NCI-H524 treated with DMSO at 0.1 percent for 48 hours (cell line): ENCODE measurements at places on chromosomes 5 and 9.

DNA sequence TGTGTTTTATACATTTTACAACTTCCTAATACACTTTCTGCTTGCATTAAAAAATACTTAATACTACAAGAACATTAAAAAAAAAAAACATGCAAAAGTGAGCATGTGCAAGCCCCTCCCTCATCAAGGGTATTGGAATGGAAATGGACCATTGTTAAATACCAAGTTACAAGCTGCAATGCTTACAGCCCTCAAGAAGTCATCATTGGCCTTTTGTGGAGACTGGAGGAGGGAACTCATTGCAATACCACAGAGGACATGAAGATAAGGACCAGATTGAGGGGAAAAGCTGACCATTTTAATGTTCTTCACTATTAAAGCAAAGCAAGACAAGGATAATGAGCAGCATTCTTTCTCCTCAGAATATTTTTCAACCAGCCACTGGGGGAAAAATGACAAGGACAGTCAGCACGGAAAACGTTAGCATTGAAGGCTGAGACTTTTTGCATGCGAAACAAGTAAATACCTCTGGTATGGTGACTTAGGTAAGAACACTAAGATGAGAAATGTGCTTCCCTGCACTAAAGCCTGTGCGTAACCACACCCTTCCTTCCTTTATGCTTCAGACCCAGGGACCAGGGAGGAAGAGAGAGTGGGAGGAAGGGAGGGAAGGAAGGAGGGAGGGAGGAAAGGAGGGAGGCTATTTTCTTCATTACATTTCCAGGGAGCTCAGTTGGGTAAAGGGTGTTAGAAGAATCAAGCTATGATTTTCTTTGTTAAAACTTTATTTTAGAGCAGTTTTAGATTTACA is 141.1 kb upstream of the RAPGEF1 start:
- no peak for DNase-seq

GRCh38 chr5:172585114-172585513 is 55.9 kb upstream of the NEURL1B start:
- no peak for DNase-seq

DNA sequence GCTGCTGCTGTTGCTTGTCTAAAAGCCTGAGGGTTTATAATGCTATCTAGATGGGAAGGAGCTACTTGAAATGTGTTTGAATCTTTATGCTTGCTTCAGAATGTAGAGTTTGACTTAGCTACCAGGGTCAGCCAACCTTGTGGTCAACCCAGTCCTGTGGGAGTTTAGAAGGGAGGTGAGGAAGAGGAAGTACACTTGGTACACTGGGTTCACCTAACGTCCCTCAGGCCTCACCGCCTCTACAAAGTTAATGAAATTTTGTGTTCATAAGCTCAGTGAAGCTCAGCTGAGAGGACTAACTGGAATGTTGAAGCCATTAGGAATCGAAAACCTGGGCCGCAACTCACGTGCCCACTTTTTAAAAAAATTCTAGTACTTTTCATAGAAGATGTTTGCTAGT is 10.7 kb downstream of the IQGAP2 start:
- DNase-seq, result no peak

DNA sequence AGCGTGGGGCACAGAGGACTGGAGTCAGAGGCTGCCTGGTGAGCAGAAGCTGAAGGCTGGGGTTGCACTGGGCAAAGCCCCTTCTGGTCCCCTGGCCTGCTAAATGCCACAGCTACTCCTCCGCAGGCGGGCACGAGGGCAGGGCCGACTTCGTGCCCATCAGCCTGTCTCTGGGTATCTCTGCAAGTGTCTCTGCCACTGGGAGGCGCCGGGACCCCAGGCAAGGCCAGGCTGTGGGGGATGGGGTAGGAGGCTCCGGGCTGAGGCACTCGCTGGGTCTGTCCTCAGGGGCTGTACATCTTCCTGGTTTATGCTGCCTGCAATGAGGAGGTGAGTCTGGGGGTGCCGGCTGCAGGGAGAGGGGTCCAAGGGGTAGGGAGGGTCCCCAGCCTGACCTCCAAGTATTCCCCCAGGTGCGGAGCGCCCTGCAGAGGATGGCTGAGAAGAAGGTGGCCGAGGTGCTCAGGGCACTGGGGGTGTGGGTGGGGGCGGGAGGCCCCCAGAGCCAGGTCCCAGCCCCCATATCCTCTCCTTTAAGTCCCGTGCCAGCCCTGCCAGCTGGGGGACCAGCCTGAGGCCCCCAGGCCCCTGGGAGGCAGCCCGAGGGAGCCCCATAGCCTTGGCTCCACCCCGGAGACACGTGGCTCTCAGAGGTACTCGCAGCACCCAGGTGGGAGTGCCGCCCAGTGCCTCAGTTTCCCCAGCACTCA is 25.1 kb downstream of the ADGRD2 start:
- DNase-seq, result no peak

- DNase-seq, result no peak
These were observed 75.9 kb upstream of the NR3C1 start for GRCh38 chr5:143479394-143479793.

GRCh38 chr9:1938675-1939170 is 76.4 kb upstream of the SMARCA2 start:
- no peak for DNase-seq

DNA sequence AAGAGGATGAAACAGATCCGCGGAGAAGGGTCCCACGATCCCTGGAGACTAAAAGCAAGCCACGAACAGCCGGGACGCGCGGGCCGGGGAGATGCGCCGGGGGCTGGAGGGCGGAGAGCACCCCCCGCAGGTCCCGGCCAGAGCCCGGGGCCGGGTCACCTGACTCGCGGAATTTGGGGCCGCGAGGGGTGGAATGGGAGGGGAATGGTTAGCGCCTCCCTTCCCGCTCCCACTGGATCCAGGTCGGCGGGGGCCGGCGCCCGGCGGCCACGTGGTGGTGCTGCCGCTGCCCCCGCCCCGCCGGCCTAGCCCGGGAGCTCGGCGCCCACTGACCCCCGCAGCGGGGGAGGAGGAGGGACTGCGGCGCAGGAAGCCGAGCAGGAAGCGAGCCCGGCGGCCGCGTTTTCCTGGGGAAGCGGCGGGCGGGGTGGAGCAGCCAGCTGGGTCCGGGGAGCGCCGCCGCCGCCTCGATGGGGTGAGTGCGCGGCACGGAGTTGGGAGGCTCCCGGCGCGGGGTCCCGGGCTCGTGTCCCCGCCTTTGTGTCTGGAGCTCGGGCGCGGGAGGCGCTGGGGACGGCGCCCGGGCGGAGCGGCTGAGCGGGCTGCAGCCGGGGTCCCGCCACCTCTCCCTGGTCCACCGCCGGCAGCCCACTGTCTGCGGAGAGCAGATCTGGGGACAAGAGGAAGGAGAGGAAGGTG is at the start of gene RAI14:
RAI14 (plus strand) TSS at position 328 of the 699 bp plus-strand sequence. CDS start 30,592 bp downstream, outside the sequence.
- DNase-seq, result peak; percentile 23

- DNase-seq, result no peak
These were observed 396.9 kb downstream of the KDM4C start for GRCh38 chr9:7154650-7155049.

DNA sequence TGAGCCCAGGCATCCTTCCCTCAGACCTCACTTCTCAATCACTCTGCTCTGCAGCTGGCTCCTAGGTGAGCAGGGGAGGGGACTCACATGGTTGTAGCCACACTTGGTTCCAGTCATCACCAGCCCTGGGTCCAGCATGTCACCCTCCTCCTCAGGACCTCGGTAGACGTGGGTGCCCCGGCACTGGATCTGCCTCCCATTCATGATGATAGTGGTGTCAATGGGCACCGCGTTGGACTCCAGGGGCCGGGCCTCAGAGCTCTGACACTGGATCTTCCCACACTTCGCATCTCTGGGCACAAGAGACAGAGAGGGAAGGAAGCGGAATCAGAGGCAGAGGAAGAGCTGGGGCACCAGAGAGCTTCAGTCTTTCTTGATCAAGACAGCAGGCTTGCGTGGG is 32.9 kb downstream of the NIPAL4 start:
- DNase-seq, result no peak

DNA sequence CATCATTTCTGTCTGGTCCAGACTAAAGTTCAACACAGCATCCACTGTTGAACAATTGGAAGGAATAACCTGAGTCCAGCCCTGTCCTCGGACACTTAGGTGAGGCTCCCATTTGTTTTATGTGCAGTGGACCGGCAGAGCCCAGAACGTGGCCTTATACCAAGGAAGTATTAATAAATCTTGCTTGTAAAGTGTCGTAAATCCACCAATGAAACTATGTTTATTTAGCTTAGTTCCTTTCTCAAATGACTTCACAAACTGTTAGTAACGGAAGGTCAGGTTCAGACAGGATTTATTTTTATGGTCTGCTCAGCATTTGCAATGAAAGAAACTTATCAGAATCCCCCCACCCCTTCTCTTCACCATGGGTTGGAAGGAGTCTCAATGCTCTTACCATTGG is 149.5 kb downstream of the PCSK1 start:
- DNase-seq, result no peak

GRCh38 chr9:101578378-101578777 is 16.4 kb downstream of the PPP3R2 start:
- no peak for DNase-seq
